ENCODE measurements at places on chromosomes 4 and X. TPM values are rescaled to one million over a fixed set of nuclear protein-coding genes. Genes with fewer than 3 reads are reported as not detected.

The GPR82 gene
- total RNA-seq = not detected

The DCAF12L2 gene
- total RNA-seq = not detected

The HTR2C gene
- total RNA-seq = not detected

The GATA1 gene
- total RNA-seq = not detected

The XAGE1A gene
- not detected for total RNA-seq

The CHRDL1 gene
- not detected for total RNA-seq

The ADH1A gene
- total RNA-seq = not detected

The GPR34 gene
- total RNA-seq = not detected
